ENCODE measurements at places on chromosomes 5 and 9. TPM values are rescaled to one million over a fixed set of nuclear protein-coding genes. Genes with fewer than 3 reads are reported as not detected.

Gene DEPDC1B
- total RNA-seq = 7.2 TPM

Gene ADAMTS13
- total RNA-seq = 0.98 TPM

Gene BHMT
- total RNA-seq = not detected

Gene SAP30L
- 17.6 TPM for total RNA-seq

Gene DRD1
- not detected for total RNA-seq

Gene PCDHB7
- total RNA-seq = 0.57 TPM

Gene NR2F1
- total RNA-seq = 41.5 TPM

Gene PCDHA6
- total RNA-seq = 0.33 TPM

Measured in vein endothelial cell (primary cell).